ENCODE measurements at places on chromosomes 2 and 18. TPM values are rescaled to one million over a fixed set of nuclear protein-coding genes. Genes with fewer than 3 reads are reported as not detected.

GRCh38 chr2:237513693-237514092 is 26.6 kb downstream of the MLPH start:
- no peak for DNase-seq

DNA sequence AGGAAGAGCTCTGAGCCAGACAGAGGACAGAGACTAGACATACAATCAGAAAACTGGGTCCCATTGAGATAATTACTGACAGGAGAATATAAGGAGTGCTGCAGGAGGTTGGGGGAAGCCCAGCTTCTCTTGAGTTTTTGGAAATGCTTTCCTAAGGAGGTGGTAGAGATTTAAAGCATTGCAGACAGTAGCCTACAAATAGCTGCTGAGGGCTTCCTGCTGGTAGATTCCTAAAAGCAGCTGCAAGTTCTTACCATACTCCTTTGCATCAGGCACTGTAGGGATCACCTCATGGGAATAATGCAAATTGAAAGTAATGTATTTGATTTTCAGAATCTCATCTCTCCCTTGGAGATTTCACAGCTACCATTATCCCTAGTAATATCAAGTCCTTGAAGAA is 902.6 kb upstream of the GCFC2 start:
- DNase-seq: no peak

- no peak for DNase-seq
These were observed 21.6 kb downstream of the AGFG1 start for GRCh38 chr2:227493524-227493923.

STAT4 gene
- 2.0 TPM for total RNA-seq

NRP2 gene
- 25.2 TPM for total RNA-seq

All from colonic mucosa (tissue), 4 donors.